ENCODE measurements at places on chromosomes 1 and 21.

DNA sequence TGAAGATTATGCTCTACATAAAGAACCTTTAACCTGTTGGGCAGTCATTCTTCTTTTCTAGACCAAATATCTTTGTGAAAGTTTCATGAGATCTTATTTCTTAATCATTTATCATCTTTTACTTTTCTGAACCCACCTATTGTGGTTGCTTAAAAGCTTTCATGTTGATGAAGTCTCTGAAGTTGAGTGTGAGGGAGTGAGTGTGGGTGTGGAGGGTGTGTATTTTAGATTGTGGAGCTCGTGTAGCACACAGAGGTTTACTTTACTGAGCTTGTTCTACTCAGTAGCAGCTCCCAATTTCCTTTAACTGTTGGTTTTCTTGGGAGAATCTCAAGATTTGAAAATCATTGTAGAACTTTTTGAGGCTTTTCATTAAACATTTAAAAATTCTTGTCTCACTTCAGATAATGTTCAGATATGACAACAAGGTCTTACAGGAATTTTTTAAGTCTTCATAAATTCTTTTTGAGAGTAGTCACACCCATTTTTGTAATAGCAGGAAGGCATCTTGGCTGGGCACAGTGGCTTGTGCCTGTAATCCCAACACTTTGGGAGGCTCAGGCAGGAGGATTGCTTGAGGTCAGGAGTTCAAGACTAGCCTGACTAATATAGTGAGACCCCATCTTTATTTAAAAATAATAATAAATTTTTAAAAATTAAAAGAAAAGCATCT lies 17.0 kb downstream of the SRRM1 start:
- DNase-seq = no peak

- DNase-seq = no peak
Measured at GRCh38 chr1:169896013-169896412, 2.3 kb upstream of the SCYL3 start.

- DNase-seq = no peak
Measured at GRCh38 chr21:36700971-36701755, 2.2 kb downstream of the SIM2 start.

DNA sequence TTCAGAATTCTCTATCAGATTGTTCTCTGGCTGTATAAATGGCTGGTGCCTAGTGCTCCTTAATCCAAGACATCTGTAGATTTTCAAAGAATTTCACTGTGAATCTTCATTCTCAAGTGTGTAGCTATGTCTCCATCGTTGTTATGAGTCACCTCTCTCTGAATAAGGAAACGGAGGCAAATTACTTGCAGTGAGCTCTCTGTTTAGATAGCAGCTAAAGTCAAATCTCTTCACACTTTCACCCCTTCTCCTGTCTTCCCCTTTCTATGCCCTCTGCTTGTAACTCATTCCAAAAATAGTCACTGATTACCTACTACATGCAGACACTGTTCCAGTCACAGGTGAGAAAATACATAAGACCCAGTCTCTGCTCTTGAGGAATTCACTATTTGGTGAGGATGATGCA lies 39.7 kb downstream of the CHML start:
- DNase-seq = no peak

DNA sequence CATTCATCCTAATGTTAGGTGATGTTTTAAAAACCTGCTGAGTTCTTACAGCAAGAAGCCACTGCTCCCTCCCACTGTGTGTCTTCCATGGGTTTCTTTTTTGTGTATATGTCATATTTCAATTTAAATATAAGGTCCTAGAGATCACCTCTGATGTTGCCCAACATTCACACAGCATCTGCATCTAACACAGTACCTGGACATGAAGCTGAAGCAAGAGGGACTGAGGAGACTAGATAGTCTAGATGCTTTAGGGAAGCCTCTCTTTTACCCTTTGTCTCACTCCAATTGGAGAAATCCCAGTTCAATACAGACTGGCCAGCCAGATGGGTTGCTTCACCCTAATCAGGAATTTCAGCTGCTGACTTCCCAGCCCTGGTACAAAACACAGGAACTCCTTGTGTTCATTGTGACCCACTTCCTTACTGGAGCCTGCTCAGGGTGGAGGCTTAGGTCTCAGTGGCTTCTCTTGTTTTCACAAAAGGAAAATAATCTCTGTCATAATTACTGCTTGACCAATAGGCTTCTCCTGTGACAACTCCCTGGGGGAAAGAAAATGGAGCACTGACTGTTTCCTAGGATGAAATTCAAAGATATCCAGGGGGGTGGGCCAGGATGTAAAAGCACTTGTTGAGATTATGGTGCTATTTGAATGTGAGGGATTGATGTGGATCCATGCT lies 17.3 kb downstream of the BTG2 start:
- no peak for DNase-seq

DNA sequence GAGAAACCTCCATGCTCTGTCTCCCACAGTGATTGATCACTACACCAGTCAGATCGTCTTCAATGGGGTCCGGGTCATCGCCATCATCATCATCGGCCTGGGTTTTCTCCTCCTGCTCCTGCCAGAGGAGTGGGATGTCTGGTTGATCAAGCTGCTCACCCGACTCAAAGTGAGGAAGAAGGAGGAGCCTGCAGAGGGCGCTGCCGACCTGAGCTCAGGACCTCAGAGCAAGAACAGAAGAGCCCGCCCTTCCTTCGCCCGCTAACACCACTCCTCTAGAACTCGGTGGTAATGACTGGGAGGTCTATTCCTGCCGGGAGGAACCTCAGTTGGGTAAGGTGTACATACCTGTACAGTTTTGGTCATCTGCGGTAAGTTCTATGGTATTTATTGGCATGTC lies 50.3 kb upstream of the COA6 start:
- no peak for DNase-seq

DNA sequence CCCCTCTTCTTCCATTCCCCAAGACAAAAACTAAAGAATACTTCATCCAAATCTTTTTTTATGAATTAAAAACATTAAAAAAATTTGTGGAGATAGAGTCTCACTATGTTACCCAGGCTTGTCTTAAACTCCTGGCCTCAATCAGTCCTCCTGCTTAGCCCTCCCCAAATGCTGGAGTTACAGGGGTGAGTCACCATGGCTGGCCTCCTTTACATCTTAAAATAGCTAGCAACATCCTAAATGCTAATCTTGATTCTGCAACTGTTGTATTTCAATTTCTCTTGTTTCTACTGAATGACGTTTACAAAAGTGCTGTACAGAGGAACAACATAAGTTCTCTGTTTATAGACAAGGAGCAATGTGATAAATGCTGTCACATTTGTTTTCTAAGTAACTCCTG lies 483.5 kb downstream of the ADGRL2 start:
- DNase-seq = no peak

DNA sequence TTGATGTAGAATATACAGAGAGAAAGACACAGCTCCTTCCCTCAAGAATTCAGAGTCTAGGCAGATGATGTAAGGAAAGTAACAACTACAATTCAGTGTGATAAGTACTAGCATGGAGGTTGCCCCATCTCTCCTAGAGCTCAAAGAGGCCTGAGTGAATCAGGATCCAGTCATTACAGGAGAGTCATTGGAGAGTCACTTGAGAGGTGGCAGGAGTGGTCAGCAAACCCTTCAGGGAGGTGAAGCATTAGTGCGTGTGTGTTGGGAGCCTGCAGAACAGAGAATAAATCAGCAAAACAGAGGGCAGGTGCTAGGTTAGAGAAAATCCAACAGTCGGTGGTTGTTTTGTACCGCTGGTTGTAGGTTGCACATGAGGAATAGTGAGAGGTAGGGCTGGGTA lies 46.1 kb downstream of the GRIK1 start:
- no peak for DNase-seq

DNA sequence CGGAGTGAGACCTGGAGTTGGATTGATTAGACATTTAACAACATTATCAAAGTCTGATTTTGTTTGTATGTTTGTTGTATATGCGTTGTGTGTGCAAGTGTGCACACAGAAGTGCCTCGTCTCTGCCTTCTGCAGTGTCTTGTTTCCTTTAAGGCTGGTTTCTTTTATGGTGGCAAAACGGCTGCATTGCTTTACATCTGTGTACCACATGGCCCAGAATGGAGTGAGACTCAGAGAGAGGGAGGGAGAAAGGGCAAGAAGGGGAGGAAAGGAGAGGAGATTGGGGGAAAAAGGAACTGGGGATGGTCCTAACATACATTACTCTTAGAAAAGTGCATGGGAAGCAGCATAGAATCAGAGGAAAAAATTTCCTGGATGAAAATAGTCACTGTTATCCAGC lies 99.7 kb upstream of the WLS start:
- DNase-seq = no peak

DNA sequence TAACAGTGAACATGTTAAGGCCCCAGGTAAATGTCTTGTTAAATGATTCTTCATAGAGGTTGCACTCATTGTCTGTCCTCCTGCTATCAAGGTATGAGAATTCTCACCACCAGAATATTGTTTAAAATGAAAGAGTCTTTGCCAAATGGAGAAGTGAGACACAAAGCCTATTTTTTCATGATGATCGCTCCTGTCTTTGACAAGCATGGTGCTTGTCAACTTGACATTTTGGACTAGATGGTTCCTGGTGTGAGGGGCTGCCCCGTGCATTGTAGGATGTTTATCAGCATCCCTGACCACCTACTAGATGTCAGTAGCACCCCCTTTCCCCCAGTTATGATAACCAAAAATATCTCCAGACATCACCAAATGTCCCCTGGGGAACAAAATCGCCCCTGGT lies 65.6 kb downstream of the MDM4 start:
- DNase-seq = no peak

- DNase-seq = no peak
Measured at GRCh38 chr1:228417483-228418203, 982 bp upstream of the TRIM17 start.

DNA sequence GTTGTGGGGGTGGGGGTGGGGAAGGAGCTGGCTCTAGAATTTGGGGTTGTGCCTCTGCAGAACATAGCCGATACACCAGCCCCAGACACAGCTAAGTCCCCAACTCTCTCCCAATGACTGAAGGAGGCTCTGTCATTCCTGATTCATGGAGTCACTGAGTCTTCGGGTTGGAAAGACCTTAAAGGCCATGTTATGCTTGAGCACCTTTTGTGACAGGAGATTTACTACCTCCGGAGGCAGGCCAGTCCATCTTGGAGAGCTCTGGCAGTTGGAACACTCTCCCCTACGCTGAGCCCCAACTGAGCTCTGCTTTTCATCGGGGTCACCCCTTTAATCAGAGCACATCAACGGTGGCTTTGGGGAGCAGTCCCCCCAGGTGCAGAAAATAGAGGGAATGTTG lies 284.4 kb upstream of the GJB5 start:
- no peak for DNase-seq

DNA sequence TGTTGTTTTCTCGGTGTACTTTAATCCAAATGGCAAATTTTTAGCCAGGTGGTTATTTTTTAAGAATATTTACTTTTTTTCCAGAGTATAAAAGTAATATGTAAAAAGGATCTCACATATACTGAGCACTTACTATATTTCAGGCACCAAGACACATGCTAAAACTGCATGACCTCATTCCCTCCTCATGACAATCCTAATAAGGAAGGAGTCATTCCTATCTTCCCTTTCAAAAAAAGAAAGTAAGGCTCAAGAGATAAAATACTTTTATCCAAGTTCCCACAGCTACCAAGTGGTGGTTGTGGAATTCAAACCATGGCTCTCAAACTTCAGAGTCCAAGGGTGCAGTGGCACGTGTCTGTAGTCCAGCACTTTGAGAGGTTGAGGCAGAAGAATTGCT lies 19.4 kb downstream of the ATP2B4 start:
- DNase-seq = no peak

DNA sequence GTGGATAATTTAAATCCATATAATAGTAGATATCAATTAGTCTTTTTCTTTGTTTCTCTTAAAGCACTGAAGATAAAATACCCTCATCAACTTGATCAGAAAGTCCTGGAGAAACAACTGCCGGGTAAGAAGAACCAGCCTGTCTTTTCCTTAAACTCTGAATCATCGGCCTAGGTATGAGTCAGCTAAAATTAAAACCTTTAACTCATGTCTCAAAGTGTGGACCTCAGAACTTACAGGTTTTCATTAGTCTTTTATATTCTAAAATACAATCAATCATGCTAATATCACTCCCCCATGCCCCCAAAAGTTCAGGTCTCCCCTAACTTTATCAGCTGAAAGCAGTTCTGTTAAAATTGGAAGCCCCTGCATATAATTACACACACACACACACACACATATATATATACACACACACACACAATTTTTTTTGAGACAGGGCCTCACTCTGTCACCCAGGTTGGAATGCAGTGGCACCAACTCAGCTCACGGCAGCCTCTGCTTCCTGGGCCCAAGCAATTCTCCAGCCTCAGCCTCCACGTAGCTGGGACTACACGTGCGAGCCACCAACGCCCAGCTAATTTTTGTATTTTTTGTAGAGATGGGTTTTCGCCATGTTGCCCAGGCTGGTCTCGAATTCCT lies 61.3 kb downstream of the B3GALNT2 start:
- DNase-seq = no peak

DNA sequence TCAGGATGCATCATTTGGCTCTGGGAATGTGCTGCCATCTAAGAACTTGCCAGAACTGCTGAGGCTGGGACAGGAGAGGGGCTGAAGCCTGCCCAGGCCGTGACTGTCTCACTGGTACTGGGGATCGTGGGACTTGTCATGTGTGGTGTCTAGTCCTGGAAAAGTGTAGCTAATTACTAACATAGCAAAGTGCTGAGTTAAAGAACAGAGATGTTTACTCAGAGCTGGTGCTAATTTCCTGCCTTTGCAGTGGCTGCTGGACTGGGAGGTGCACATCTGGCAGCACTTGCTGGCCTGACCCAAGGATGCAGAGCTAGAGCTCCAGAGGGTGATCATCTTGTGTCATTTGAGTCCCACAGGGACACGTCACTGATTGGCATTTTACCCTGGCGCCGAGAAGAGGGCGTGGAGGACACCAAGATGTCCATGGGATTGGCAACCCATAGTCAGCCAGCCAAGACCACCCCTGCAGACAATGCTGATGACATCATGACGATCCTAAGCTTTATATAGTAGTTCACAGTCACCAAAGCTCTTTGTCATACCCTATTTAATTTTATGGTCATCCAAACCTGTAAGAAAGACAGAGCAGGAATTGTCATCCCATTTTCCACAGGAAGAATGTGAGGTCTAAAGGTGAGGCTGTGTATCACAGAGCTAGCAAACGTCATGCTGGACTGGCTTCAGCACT lies 110.1 kb upstream of the SLC44A3 start:
- no peak for DNase-seq

DNA sequence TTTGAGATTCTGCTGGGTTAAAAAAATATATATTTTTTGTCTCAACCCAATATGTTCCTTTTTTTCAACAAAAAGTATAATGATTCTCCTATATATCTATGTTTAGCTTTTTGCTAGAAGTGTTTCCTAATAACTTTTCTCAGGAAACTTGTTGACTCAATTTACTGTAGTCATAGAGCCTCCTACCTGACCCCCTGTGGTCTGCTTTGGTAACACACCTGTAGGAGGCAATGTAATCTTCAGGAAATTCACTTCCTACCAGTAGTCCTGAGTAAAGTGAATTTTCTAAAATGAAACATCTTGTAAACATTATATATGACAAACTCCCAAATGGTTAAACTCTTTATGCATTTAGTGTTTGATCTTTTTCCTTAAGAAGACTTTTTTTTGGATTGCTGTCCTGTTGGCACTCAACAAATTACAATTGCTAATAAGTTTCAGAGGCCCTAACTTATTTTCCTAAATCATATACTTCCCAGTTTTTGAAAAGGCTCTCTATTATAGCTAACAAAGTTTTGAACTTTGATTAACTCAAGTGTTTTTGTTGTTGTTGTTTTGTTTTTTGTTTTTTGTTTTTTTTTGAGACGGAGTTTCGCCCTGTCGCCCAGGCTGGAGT lies 118.3 kb downstream of the OLFML2B start:
- DNase-seq = no peak

GRCh38 chr1:86546787-86547221 lies at the start of gene CLCA4:
CLCA4 (plus strand) TSS chr1:86547078; CDS start chr1:86547120, 42 bp downstream.
- DNase-seq = no peak

All from stimulated activated CD4-positive, alpha-beta T cell treated with anti-CD3 and anti-CD28 coated beads, TNF-alpha, amount 100 ng/mL, for 4 hours (primary cell).